ENCODE measurements at places on chromosomes 4 and X. TPM values are rescaled to one million over a fixed set of nuclear protein-coding genes. Genes with fewer than 3 reads are reported as not detected.

GRCh38 chr4:110787707-110788106, 164.8 kb upstream of the PITX2 start:
- DNase-seq = no peak

- DNase-seq = no peak
These were observed 73.5 kb upstream of the SRD5A3 start for GRCh38 chr4:55272589-55272988.

The TRPC5OS gene
- not detected for total RNA-seq

The NDUFA1 gene
- 162 TPM for total RNA-seq

DNA sequence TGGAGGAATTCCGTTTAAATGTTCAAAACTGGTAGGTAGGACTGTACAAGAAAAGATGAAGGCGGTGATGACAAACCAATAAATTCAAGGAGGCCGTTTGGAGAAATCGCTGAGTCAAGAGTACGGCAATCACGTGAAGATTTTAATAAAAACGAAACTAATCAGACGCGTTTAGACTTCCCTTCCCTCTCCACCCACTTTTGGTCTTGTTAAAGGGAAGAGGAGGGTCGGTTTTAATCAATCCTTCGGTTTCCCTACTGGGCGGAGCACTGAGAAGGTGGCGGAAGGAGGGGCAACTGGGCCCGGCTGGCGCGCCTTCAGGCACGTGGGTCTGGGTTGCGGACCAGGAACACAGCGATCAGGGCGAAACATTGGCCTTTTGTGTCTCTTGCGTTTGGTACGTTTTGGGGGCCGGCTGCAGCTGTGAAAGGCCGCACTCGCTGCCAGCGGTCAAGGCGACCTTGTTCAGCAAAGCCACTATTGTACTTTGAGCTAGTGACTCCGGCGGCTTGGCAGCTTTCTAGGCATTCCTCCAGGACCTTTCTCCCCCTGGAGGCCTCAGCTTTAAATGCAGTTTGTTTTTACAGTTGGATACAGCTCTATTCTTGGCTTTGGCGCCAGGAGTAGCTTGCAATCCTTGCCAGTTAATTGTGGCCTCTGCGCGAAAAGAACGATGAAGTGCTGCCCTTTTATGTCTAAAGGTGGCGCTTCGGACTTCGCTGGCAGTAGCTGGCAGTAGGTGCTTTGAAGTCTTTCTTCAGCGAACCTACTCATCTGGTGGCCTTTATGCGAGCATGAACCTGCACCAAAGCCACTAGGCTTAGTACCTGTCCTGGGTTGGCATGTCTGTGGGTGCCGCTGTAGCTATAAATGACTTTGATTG, 16.8 kb upstream of the LAMP2 start:
- peak; percentile 92 for DNase-seq

GRCh38 chr4:56857601-56858309, 36.3 kb upstream of the SPINK2 start:
- DNase-seq = no peak

GRCh38 chrX:14875624-14876023, 2.4 kb downstream of the MOSPD2 start:
- no peak for DNase-seq

GRCh38 chr4:74361671-74362070, 3.3 kb upstream of the EREG start:
- DNase-seq = no peak

DNA sequence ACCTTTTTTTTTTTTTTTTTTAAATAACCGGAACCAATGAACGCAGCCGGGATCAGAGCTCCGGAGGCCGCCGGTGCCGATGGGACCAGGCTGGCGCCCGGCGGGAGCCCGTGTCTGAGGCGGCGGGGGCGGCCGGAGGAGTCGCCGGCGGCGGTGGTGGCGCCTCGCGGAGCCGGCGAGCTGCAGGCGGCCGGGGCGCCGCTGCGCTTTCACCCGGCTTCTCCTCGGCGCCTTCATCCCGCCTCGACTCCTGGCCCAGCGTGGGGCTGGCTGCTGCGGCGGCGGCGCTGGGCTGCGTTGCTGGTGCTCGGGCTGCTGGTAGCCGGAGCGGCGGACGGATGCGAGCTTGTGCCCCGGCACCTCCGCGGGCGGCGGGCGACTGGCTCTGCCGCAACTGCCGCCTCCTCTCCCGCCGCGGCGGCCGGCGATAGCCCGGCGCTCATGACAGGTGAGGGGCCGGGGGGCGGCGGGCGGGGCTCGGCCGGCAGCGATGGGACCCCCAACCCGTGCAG, 337 bp downstream of the STIM2 start:
- peak; percentile 35 for DNase-seq

DNA sequence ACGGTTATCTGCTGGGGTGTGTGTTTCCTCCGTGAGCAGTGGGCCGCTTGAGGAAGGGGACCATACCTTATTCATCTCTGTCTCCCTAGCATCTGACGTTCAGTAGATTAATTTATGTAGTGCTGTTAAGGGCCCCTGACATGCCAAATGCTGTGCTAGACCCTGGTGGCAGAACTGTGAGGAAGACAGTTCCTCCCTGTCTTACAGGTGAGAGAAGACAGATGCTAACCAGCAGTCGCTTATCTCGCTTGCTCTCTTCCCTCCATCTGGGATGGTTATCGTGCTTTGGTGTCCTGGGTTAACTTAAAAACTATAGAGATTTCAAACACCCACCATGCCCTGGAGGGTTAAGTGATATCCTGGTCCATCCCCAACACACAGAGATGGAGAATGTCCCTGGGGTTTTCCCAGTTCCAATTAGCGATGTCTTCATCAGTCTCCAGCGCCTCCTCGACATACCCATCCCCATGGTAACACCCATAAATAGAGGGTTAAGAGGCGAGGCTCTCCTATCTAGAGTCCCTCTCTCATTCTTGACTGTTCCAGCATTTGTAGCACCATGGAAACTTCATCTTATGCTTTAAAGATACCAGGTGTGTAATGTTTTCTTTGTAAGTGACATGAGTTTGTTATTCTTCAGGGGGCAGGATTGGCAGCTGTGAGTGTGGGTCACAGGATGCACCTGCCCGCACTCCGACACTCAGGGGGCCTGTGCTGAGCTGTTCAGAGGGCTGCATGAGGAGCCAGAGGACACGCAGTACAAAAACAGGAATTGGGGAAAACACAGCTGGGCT, 135.2 kb downstream of the STK32B start:
- no peak for DNase-seq

DNA sequence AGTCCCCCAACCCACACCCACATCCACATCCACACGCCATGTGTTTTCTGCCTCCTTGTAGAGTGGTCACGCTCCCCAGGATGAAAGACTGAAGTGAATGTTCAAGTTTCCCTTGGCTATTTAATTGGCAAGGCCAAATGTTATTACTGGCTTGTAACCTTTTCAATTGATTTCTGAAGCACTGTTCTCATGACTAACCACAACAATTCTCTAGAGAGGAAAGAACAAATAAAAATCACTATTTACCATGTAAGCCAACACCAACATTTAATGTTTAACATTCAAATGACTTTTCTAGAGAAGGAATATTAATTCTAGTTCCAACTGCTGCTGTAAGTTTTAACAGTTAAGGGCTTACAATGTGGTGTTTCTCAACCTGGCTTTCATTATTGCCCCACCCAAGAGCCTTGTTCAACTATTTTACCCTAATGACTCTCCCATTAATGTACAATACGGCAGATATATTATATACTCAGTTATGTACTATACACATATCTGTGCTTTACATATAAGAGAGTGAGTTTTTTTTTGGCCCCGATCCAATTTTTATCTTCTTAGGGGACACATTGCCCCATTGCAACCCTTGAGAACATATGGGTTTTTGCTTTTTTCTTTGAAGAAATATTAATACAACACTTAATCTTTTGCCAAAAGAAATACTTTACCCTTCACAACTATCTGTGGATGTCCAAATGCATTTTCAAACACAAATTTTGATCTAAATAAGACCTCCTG, 46.5 kb downstream of the RELL1 start:
- no peak for DNase-seq

DNA sequence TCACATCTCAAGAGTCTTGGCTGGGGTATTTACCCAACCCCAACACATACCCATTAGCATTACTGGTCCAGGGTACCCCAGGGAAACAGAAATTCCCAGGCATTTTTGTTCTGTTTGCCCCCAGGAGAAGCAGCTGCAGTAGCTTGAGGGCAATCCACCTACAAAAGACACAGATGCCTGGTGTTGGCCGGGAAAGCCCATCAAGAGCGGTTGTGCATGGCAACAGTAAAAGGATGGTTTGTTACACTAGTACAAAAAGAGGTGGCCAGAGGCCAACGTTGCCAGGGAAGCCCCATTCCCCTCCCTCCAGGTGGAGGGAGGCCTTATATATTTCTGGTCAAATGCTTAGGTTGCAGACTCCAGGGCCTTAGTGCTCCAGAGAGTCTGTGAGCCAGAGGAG, 637.8 kb downstream of the BCOR start:
- no peak for DNase-seq

The NPY1R gene
- total RNA-seq = not detected

- DNase-seq = peak; percentile 58
These were observed 115.7 kb upstream of the TEX13C start for GRCh38 chrX:125203737-125204578.

The ETDA gene
- total RNA-seq = not detected

The CDKL2 gene
- not detected for total RNA-seq
